H1 (cell line): ENCODE measurements at places on chromosomes 1 and 21. TPM values are rescaled to one million over a fixed set of nuclear protein-coding genes. Genes with fewer than 3 reads are reported as not detected.

DNA sequence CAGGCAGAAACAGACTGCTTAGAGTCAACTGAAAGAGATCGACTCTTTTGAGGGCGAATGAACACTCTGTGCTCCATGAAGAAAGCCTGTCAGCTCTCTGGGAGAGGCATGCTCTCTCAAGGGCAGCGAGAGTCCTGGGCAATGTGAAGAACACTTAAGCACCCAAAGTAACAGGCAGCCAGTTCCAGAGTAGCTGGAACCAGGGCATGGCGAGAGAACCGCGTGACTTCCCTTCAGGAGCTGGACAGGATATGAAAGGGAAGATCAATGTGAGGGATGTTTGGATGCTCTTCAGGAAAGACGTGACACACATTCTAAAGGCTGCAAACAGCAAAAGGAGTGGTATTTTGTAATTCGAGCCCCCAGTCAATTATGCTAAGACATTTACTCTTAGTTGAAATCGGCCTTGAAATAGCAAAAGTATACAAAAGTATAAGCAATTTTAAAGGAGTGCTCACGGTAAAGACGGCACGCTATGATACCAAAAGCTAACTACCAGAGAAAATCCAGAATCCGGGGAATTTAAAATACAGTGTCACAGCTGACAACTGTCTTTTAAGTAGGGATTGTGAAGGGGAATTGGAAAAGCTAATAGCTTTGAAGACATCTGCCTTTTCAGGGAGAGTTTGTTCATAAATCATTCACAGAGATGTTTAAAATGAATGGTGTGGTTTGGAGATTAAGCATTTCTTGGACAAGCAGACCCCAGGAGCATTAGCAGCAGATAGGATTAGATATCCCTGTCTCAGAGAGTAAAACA, 20.8 kb downstream of the ADAMTS5 start:
- no peaks in the 10 kb centered on the region for H3K36me3 ChIP-seq
- no peak overlapping the region for H3K27ac ChIP-seq
- no peaks in the 10 kb centered on the region for H3K27me3 ChIP-seq
- no peak overlapping the region for H3K4me3 ChIP-seq

- no peaks in the 10 kb centered on the region for H3K27me3 ChIP-seq
- H3K4me3 ChIP-seq = no peak overlapping the region
- no peaks in the 10 kb centered on the region for H3K4me1 ChIP-seq
- no peaks in the 10 kb centered on the region for H3K36me3 ChIP-seq
- no peak for DNase-seq
These were observed 126.5 kb upstream of the TNFSF4 start for GRCh38 chr1:173333581-173333980.

- no peak for DNase-seq
- H3K36me3 ChIP-seq = no peaks in the 10 kb centered on the region
- no peaks in the 10 kb centered on the region for H3K4me1 ChIP-seq
These were observed 52.9 kb downstream of the OSBPL9 start for GRCh38 chr1:51669816-51670215.

- no peaks in the 10 kb centered on the region for H3K36me3 ChIP-seq
- DNase-seq = no peak
- peaks cover 2% of the 10 kb centered on the region for H3K4me1 ChIP-seq
- H3K4me3 ChIP-seq = no peak overlapping the region
- H3K27ac ChIP-seq = no peak overlapping the region
- no peaks in the 10 kb centered on the region for H3K27me3 ChIP-seq
These were observed 22.1 kb downstream of the NME7 start for GRCh38 chr1:169345511-169345910.

- no peak overlapping the region for H3K4me3 ChIP-seq
- no peaks in the 10 kb centered on the region for H3K27me3 ChIP-seq
- no peaks in the 10 kb centered on the region for H3K36me3 ChIP-seq
- no peak overlapping the region for H3K27ac ChIP-seq
These were observed 282.4 kb upstream of the SGIP1 start for GRCh38 chr1:66251546-66251945.

DNA sequence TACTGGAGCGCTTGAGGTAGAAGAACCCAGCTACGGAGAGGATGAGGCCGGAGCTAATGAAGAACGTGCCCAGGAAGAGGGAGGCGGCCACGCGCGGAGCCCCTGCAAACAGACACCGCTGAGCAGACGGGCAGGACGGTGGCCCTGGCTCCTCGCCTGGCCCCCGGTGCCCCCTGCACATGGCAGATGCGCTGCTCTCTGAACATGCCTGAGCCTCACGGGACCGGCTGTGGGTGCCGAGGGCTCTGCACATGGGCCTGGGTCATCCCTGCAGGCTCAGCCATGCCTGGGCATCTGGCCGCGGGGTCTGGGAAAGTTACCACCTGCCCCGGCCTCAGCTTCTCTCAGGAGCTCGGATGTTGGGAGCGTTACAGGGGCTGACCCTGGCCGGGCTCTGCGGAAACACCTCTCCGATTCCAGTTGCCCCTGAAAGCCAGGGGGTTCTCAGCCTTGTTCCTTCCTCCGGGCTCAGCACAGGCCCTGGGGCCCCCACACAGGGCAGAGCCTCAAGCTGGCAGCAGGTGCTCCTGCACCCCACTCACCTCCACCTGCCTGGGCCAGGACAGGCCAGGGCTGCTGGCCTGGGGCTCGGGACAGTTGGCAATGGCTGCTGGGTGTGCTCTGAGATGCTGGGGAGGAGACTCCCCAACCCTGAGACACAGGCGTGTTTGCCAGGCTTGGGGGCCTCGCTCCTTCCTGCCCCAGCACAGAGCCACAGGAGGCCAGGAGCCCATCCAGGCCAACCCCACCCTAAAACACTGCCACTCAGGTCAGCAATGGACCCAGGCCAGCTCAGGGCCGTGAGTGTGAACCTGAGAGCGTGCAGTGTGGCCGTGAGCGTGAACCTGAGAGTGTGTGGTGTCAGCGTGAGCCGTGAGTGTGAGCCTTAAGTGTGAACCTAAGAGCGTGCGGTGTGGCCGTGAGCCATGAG, 12.1 kb upstream of the RNF223 start:
- no peak for DNase-seq
- H3K4me1 ChIP-seq = no peaks in the 10 kb centered on the region
- H3K36me3 ChIP-seq = no peaks in the 10 kb centered on the region

DNA sequence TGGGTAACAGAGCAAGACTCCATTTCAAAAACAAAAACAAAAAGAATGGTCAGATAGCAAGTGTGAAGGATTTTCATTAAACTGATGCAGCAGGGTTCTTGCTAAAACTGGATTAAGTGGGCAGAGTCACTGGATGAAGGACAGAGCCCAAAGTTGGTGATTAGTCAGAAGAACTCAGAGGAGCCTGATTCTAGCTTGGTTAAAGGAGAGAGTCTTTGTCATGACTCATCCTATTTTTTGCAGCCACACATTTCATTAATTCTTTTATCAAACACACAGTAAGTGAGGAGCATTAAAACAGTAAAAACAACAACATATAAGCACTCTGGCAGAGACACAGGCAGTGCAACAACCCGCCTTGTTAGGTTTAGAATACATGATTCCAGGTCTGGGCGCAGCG, 56.0 kb upstream of the EDARADD start:
- H3K4me3 ChIP-seq = no peak overlapping the region
- no peak for DNase-seq
- no peak overlapping the region for H3K27ac ChIP-seq
- H3K27me3 ChIP-seq = no peaks in the 10 kb centered on the region

DNA sequence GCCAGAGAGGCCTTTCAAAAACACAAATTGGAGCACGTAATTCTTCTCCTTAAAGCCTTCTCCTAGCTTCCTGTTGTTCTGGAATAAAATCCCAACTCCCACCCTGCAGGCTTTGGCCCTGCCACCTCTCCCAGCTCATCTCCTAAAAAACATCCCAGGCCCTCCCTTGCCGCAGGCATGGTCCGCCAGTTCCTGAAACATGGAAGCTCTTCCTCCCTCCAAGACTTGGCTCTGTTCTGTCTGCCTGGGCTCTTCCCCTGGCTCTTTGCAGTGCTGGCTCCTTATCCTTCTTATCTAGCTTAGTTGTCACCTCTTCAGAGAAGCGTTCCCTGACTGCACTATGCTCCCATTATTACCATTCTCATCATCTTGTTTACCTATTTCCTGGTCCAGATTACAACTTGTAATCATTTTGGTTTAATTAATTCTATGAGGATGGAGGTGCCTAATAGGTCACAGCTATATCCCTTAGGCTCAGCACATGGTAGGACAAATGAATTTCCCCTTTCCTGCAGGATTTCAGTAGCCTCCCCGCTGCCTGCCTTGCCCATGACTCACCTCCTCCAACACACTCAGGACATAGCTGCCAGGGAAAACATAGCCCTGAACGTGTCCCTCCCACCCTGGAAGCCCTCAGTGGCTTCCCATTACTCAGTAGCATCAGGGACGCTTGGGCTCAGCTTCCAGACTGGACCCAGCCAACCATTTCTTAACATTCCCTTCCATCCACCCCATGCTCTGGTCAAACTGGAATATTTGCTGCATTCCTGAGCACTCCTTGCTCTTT, 15.7 kb upstream of the IGSF21 start:
- no peaks in the 10 kb centered on the region for H3K36me3 ChIP-seq
- no peaks in the 10 kb centered on the region for H3K27me3 ChIP-seq
- H3K27ac ChIP-seq = no peak overlapping the region

GRCh38 chr1:25617625-25618432, 1.2 kb downstream of the MAN1C1 start:
- no peak for DNase-seq
- no peaks in the 10 kb centered on the region for H3K36me3 ChIP-seq
- H3K4me3 ChIP-seq = peak overlapping the region; percentile 83
- peaks cover 25% of the 10 kb centered on the region for H3K4me1 ChIP-seq

GRCh38 chr1:26278724-26279455, 996 bp upstream of the SH3BGRL3 start:
- no peak overlapping the region for H3K27ac ChIP-seq
- no peaks in the 10 kb centered on the region for H3K27me3 ChIP-seq
- H3K4me3 ChIP-seq = peak overlapping the region; percentile 64; the same call in 1 of the 2 replicates
- H3K4me1 ChIP-seq = peaks cover 34% of the 10 kb centered on the region

GRCh38 chr1:218171302-218171893, 113.7 kb upstream of the RRP15 start:
- H3K27me3 ChIP-seq = no peaks in the 10 kb centered on the region; the same call in 1 of the 2 replicates
- no peak for DNase-seq
- H3K4me1 ChIP-seq = no peaks in the 10 kb centered on the region
- H3K4me3 ChIP-seq = no peak overlapping the region

Gene LPAR3
- 25.4 and 26.8 TPM in 2 replicates for total RNA-seq

Gene S100B
- total RNA-seq = 0.38 and 0.69 TPM in 2 replicates

Gene LHX8
- total RNA-seq = 1.2 and 1.5 TPM in 2 replicates

Gene GPR61
- 0.15 and 0.41 TPM in 2 replicates for total RNA-seq
